ENCODE measurements at places on chromosomes 4 and X.

DNA sequence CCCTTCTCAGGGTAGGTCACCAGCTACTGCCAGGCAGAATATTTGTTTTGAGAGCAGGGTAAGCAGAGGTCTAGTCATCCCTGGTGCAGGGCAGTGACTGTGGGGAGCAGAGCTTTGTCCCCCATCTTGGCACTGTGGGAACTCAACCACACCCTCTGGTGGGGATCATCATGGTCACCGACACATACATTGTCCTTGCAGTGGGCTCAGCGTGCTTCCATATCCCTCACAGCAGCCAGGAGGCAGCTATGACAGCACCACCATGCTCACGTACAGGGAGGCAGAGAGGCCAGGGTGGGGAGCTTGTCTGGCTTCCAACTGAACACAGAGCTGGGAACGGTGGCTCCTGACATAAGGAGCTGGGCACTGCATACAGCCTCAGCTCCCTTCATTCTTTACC, 102.3 kb downstream of the ENPP6 start:
- H3K27me3 ChIP-seq, result no peaks in the 10 kb centered on the region
- DNase-seq, result no peak
- H3K4me1 ChIP-seq, result no peaks in the 10 kb centered on the region
- no peak overlapping the region for H3K27ac ChIP-seq

DNA sequence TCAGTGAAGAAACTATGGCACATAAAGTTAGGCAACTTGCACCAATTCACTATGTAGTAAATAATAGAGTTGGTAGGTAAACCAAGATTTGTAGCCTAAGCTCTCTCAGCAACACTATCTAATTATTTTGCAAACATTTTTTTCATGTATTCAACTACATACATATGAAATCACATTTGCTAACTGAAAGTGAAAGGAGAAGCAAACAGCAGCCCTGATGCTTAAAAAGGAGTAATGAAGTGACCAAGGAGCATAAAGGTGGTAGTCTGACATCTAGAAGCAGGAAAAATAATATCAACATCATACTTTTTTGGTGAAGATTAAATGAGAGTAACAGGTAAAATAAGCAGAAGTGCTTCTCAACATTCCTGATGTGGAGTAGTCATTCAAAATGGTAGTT, 603.7 kb downstream of the GRXCR1 start:
- no peak overlapping the region for H3K4me3 ChIP-seq
- no peaks in the 10 kb centered on the region for H3K4me1 ChIP-seq
- DNase-seq, result no peak
- H3K36me3 ChIP-seq, result no peaks in the 10 kb centered on the region
- H3K27me3 ChIP-seq, result no peaks in the 10 kb centered on the region

DNA sequence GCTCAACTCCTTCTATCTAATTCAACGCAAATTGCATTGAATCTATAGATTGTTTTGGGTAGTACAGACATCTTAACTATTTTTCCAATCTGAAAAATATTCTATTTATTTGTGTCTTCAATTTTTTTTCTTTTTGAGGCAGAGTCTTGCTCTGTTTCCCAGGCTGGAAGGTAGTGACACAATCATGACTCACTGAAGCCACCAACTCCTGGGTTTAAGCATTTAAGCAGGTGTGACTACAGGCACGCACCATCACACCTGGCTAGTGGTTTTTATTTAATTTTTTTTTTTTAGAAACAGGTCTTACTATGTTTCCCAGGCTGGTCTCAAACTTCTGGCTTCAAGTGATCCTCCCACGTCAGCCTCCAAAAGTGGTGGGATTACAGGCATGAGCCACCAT, 98.3 kb downstream of the GK start:
- H3K4me3 ChIP-seq, result no peak overlapping the region
- H3K27me3 ChIP-seq, result no peaks in the 10 kb centered on the region
- no peaks in the 10 kb centered on the region for H3K4me1 ChIP-seq

DNA sequence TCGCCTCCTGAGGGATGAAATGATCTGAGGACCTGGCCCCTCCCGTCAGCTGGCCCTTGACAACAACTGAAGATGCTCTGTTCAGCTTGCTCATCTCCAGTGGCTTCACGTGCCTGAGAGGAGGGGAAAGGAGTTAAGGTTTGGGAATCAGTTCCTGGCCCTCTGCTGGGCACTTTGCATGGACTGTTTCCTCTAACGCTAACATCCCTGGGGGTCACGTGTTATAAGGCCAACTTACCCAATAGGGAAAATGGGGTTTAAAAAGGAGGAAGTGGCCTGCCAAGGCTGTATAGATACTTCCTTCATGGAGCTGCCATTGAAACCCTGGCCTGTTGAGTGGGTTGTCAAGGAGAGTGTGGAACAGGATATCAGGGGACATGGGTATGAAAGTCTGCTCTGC, 65.6 kb downstream of the OR13H1 start:
- no peaks in the 10 kb centered on the region for H3K27me3 ChIP-seq
- no peaks in the 10 kb centered on the region for H3K4me1 ChIP-seq
- H3K4me3 ChIP-seq, result no peak overlapping the region
- DNase-seq, result no peak
- H3K27ac ChIP-seq, result no peak overlapping the region

DNA sequence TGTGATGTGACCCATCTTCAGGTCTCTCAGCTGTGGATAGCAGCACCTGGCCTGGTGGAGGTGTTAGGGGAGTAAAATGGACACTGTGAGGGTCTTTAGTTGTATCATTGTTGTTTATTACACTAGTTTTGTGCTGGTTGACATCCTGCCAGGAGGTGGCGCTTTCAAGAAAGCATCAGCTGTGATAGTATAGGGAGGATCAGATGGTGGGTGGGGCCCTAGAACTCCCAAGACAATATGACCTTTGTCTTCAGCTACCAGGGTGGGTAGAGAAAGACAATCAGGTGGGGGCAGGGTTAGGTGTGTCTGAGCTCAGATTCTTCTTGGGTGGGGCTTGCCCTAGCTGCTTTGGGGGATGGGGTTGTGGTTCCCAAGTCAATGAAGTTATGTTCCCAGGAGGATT, 162.8 kb downstream of the PPP1R2C start:
- H3K27ac ChIP-seq, result no peak overlapping the region
- no peak overlapping the region for H3K4me3 ChIP-seq
- DNase-seq, result no peak
- no peaks in the 10 kb centered on the region for H3K27me3 ChIP-seq
- H3K36me3 ChIP-seq, result no peaks in the 10 kb centered on the region
- H3K4me1 ChIP-seq, result no peaks in the 10 kb centered on the region

DNA sequence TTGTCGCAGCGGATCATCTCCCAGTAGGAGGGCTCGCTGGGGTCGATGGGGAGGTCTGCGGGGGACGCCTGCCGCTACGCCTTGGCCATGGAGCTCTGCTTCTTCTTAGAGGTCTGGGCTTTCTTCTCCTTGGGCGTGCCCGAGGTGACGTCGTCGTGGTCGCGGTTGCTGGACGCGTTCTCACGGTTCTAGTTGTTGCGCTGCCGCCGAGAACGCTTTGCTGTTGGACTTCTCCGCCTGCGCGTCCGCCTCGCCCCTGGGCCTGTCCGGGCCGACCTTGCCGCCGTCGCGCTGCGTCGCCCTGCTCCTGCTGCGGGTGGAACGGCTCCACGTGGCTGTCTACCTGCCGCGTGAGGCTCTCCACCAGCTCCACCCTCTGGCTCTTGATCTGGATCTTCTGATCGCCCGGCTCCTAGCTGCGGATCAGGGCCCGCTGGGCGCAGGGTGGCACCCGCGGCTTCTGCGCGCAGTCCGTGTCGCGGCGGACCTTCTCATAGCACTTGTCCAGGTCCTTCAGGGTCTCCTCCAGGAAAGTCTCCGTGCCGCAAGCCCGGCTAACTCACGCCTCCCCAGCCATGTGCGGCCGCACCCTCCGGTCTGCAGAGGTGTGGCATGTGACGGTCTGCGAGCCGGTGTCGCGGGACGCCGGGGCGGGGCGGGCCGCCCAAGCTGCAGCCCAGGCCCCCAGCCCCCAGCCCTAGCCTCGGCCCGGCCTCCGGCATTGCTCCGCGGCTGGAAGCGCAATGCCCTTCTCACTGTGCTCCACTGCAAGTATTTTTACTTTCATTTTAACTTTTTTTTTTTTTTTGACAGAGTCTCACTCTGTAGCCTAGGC, 40.5 kb upstream of the OGT start:
- no peaks in the 10 kb centered on the region for H3K36me3 ChIP-seq
- H3K27ac ChIP-seq, result no peak overlapping the region
- H3K27me3 ChIP-seq, result no peaks in the 10 kb centered on the region

- no peak overlapping the region for H3K4me3 ChIP-seq
- H3K27ac ChIP-seq, result no peak overlapping the region
- no peak for DNase-seq
- no peaks in the 10 kb centered on the region for H3K36me3 ChIP-seq
Observed at GRCh38 chrX:131393426-131393825, 104.3 kb upstream of the IGSF1 start.

DNA sequence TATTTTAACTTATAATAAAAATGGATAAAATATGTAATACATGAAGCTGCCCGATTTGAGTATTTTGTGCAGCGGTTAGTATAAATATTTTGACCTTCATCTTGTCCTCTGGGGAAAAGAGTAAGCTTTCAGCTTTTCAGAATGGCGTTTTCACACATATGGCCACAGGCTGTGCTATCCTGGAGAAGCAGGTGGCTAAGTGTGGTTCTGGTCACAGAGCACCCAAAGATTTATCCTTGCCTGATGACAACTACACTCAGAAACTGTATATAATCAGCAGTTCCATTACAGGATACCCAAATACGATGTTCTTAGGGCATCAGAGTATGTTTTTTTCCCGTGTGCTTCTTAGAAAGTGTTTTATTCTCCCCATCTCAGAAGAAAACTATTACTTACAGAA, 42.3 kb upstream of the ANK2 start:
- H3K4me1 ChIP-seq, result no peaks in the 10 kb centered on the region
- no peaks in the 10 kb centered on the region for H3K27me3 ChIP-seq
- no peak overlapping the region for H3K27ac ChIP-seq
- H3K36me3 ChIP-seq, result no peaks in the 10 kb centered on the region
- no peak overlapping the region for H3K4me3 ChIP-seq
- no peak for DNase-seq

DNA sequence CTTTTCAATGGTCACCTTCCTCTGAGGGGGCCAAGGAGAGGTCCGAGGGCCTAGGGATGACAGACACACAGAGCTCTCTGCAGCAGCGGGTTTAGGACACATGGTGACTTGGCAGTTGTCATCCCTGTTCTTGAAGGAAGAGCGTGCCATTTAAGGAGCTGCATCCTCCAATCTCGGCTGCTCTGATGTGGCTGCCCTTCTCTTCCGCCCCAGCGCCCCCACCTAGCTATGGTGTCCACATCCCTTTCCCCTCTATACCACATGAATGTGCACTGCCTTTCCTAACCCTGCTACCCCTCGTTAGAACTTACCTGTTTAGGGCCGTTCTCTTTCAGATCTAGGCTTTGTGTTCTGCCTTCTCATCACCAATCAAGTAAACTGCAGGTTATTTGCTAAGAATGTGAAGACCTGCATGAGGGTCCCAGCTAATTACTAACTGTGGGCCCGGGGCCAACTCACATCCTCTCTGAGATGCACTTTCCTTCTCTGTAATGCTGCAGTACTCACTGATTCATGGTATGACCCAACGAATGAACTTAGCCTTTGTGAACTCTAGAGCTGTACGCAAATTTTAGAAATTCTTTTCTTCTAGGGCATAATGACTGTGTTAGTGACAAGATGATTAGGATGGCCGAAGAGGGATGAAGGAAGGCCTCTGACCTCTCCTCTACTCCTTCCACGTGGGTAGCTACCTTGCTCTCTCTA, 38.2 kb downstream of the CHST7 start:
- H3K36me3 ChIP-seq, result no peaks in the 10 kb centered on the region
- no peaks in the 10 kb centered on the region for H3K4me1 ChIP-seq
- no peak overlapping the region for H3K4me3 ChIP-seq
- no peak for DNase-seq

DNA sequence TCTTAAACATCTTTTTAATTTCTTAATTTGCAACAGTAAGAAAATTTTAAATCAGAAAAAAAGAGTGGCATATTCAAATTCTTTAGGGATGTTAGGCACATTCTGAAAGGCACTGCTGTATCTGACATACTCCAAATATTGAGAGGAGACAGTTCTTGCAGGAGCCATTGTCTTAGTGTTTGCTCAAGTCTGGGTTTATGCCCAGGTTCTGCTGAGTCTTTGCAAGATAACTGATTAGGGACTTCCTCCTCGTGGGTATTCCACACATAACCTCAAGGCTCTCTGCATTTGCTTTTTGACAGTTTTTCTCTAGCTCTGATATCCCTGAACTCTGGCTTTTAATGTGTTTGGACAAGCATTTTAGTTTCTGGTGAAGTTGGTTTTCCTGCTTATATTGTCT, 52.6 kb downstream of the RPS3A start:
- H3K27me3 ChIP-seq, result no peaks in the 10 kb centered on the region
- peaks cover 21% of the 10 kb centered on the region for H3K36me3 ChIP-seq
- H3K4me1 ChIP-seq, result no peaks in the 10 kb centered on the region
- peak; percentile 7 for DNase-seq
- H3K4me3 ChIP-seq, result no peak overlapping the region
- H3K27ac ChIP-seq, result no peak overlapping the region

GRCh38 chr4:52788806-52789205, 37.6 kb upstream of the ERVMER34-1 start:
- DNase-seq, result no peak
- no peak overlapping the region for H3K27ac ChIP-seq

DNA sequence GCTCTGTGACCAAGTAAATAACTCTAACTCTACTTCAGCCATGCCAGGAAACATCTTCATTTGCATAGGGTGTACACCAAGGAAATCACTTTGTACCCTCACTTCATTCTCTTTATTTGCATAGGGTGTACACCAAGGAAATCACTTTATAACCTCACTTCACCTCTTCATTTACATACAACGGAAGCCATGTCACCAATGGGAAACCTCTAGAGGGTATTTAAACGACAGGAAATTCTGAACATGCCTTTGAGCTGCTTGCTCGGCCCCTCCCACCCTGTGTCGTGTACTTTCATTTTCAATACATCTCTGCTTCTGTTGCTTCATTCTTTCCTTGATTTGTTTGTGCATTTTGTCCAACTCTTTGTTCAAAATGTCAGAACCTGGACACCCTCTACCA, 848.1 kb upstream of the FRG1 start:
- peak overlapping the region; percentile 4 for H3K4me3 ChIP-seq
- H3K27ac ChIP-seq, result no peak overlapping the region
- H3K36me3 ChIP-seq, result no peaks in the 10 kb centered on the region
- no peaks in the 10 kb centered on the region for H3K27me3 ChIP-seq

- H3K36me3 ChIP-seq, result no peaks in the 10 kb centered on the region
- no peak for DNase-seq
- H3K27me3 ChIP-seq, result no peaks in the 10 kb centered on the region
Observed at GRCh38 chr4:99219072-99219471, at the start of gene ADH6. TSS of gene ADH6 (minus strand) at chr4:99219246. CDS start at chr4:99219152, 94 bp downstream.

DNA sequence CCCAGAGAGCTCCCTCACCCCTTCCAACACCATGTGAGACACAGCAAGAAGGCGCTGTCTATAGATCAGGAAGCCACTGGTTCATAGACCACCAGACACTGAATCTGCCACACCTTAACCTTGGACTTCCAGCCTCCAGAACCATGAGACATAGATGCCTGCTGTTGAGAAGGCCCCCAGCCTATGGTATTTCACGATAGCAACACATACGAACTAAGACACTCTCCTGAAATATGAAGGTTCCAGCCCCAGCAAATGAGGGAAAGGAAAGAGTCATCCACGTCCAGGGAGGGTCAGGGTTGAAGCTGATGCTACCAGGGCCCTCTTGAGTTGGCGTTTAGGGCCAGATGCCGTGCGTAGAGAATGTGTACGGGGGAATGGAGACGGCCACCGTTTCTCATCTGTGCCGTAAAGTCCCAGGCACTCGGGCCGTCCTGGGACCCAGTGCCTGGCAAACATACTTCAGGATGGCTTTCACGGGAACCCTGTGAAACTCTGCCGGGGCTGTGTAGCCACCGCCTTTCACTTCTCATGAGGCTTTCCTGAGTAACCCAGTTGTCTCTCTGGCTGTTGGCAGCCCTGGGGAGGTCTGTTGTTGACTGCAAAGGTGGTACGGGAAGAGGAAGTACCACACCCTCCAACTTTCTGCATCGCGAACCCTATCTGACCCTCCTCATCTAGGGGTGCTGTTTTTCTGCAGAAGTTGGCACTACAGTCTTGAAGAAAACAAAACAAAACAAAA, 17.7 kb upstream of the P2RY8 start:
- H3K36me3 ChIP-seq, result no peaks in the 10 kb centered on the region
- H3K4me3 ChIP-seq, result no peak overlapping the region
- H3K27me3 ChIP-seq, result no peaks in the 10 kb centered on the region
